ENCODE measurements at places on chromosomes 12 and 14.

DNA sequence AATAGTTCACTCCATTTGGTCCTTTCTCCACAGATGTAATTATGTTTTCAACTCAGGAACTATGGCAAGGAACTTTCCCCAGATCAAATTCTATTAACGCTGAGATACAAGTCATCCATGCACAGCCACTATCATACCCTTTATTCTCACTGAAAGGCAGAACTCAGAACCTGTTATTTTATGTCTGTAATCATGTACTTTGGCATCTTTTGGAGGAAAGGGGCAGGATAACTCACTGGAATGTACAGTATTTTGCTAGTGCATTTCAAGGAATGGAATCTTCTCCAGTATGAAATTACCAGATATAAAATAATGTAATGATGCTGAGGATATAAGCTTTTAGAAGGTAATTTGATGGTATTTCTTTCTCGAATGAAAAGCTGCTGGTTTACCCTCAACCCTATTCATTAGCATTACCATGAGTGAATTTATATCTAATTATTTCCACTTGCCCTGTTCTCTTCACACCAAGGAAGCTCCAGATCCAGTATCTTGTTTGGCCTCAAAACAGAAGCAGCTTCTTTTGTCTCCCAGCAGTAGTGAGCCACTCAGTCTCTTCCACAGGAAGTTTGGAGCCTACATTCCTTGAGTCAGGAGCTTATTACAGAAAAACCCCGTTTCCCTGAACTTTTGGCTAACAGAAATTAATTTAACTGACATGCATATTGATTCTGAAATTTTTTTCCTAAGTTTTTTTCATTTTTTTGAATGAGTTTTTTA is 10.0 kb upstream of the AMHR2 start:
- peaks cover 9% of the 10 kb centered on the region for H3K4me1 ChIP-seq
- DNase-seq = no peak
- peaks cover 28% of the 10 kb centered on the region for H3K36me3 ChIP-seq
- no peak overlapping the region for H3K27ac ChIP-seq

DNA sequence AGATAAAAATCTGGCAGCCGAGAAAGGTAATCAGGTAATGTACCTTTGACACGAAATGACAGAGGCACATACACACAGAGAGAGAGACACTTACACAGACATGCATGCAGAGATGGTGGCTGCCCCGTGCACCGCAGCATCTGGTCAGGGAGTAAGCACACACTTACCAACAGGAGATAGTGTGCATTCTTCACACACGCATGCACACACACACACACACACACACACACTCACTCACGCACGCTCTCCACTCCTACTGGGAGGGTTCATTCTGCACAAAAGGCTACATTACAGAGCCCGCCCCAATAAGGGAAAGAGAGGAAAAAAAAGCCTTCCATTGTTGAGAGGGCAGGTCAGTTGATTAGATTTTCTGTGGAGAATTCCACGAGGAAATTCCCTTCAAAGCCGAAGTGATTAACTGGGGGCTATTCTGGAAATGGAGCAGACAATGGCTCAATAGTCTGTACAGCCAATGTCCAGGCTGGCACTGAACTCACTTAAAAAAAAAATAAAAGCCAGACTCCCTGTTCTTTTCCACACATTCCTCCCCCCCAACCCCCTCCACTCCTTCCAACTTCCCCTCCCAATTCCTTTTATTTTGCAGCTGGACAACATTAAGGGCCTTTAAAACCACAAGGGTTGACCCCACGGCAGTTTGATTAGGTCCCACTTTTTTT is 1.4 kb upstream of the SOX5 start:
- H3K4me3 ChIP-seq = peak overlapping the region; percentile 51
- H3K27ac ChIP-seq = peak overlapping the region; percentile 9
- peak; percentile 21 for DNase-seq
- H3K4me1 ChIP-seq = peaks cover 9% of the 10 kb centered on the region

DNA sequence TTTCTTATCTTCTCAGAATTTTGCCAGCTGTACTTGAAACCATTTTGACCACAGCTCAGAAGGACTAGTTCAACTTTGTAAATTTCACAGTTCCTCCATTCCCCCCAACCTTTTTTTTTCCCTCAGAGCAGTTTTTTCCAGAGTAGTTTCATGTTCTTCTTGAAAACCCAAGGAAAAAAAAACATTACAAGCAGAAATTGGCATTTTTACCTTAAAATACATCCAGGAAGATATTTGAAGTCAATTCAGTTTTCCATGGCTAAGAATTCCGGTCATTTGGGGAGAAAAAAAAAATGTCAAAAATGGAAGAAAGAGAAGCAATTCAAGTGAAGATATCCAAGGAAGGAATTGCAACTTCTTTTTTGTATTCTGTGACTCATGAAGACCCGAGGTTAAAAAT is 39.5 kb downstream of the SYNE2 start:
- H3K4me3 ChIP-seq = no peak overlapping the region
- H3K36me3 ChIP-seq = no peaks in the 10 kb centered on the region
- H3K27ac ChIP-seq = no peak overlapping the region
- peaks cover 24% of the 10 kb centered on the region for H3K4me1 ChIP-seq

- DNase-seq = no peak
- no peaks in the 10 kb centered on the region for H3K36me3 ChIP-seq
- H3K27me3 ChIP-seq = no peaks in the 10 kb centered on the region
These were observed 42.9 kb upstream of the EEA1 start for GRCh38 chr12:92971859-92972524.

DNA sequence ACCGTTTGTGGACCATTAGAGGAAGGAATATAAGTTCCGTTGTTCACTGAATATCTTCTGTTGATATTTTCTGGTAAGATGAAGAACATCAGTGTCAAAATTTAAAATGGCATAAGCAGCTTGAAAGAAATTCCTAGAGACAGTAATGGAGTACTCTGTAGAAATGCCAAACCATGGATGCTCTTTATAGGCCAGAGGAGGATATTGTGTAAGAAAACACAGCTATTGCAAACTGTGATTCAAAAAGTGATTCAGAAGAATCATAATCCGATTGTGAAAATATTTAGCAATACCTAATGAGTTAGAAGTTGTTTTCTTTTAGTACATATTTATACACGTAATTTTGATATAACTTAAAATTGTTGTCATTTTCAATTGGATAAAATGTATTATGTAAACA is 102.8 kb downstream of the SLC16A7 start:
- H3K27me3 ChIP-seq = no peaks in the 10 kb centered on the region
- no peak overlapping the region for H3K4me3 ChIP-seq
- DNase-seq = no peak
- H3K36me3 ChIP-seq = no peaks in the 10 kb centered on the region

DNA sequence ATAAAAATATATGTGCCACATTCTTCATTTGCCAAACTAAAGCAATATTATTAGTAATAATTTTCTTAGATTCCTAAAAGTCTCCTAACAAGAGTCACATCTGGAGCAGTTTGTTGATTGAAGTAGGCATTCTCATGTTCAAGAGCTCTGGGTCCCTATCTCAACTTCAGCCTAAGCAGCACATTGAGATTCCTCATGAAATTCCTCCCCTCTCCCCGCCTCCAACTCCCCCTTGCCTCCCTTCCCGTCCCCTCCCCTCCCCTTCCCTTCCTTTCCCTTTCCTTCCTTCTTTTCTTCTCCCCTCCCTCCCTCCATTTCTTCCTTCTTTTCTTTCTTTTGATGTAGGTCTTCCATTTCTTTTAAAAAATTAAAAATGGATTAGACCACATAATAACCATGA is 48.7 kb upstream of the NAV3 start:
- H3K4me1 ChIP-seq = no peaks in the 10 kb centered on the region
- no peak for DNase-seq
- no peaks in the 10 kb centered on the region for H3K27me3 ChIP-seq

DNA sequence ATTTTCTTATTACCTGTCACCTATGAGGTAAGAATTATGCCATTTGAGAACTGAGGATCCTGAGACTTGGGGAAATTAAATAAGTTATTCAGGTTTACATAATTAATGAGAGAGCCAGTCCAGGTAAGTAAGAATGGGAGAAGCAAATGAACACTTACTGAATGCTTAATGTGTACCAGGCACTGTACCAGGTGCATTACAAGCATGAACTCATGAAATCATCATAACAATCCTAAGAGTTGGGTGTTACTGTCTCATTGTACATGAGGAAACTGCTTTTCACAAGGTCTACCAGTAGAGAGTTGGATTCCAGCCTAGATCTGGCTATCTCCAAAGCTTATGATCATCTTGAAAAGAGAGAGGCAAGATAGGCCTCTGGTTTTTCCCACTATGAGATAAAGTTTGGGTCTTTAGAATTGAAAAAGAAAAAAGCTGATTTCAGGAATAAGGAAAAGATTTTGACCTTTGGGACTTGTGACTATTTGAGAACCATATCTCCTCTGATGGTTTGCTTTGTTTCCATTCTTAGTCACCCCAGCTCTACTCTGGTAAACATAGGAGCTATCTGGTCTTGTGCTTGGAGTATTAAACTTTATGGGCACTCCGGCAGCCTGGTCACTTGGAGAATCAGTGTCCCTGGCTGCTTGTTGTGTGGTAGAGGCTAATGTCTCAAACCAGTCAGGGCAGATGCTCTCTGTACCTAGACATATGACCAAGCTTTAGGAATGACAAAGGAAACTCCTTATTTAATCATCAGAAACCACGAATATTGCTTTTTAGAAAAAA is 48.0 kb downstream of the PTHLH start:
- no peaks in the 10 kb centered on the region for H3K4me1 ChIP-seq
- no peaks in the 10 kb centered on the region for H3K27me3 ChIP-seq
- H3K36me3 ChIP-seq = no peaks in the 10 kb centered on the region

DNA sequence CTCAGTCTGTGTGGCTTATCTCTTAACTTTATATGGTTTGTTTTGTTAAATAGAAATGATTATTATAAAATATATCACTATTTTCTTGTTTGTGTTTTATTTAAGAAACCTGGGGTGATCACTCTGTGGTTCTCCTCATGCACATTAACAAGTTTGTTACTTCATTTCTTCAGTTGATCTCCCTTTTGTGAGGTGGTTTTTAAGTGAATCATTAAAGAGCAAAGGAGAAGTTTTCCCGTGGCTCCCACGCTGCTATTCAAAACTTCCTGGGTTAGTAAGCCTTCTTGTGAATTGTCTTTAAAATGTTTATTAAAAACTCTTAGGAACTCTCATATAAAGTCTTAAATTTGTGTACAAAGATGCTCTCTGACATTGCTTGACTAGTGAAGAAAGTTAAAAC is 11.8 kb downstream of the ADIPOR2 start:
- no peak overlapping the region for H3K27ac ChIP-seq
- H3K4me1 ChIP-seq = no peaks in the 10 kb centered on the region
- H3K27me3 ChIP-seq = no peaks in the 10 kb centered on the region
- no peak for DNase-seq
- H3K4me3 ChIP-seq = no peak overlapping the region

- H3K36me3 ChIP-seq = no peaks in the 10 kb centered on the region
- DNase-seq = no peak
- no peak overlapping the region for H3K27ac ChIP-seq
- H3K27me3 ChIP-seq = no peaks in the 10 kb centered on the region
- H3K4me1 ChIP-seq = no peaks in the 10 kb centered on the region
These were observed 57.4 kb downstream of the APOBEC1 start for GRCh38 chr12:7608184-7608911.

DNA sequence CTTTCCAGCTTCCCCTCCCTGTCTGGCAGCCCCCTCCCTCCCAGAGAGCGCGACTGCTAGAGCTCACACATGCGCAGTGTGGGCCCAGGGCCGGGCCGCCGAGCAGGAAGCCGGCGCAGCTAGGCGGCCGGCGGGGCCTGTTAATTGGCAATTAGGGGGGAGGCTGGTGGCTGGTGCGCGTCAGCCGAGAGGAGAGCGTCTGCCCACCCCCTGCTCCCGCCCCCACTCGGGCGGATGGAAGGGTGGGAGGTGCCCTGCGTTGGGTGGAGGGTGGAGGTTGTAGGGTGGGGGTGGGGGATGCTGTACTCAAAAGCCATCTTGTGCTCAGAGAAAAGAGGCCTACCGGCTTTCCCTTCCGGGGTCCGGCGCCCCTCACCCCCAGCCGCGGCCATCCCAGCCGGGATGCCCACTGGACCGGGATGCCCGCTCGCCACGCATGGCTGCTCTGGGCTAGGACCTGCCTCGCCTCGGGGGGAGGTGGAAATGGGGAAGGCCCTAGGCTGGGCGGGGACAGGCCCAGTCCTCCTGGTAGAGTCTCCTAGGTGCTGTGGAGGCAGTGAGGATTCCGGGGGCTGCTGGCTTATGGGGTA is 9.2 kb downstream of the HOXC8 start:
- DNase-seq = peak; percentile 34
- H3K36me3 ChIP-seq = no peaks in the 10 kb centered on the region
- H3K4me1 ChIP-seq = peaks cover 19% of the 10 kb centered on the region
- H3K27ac ChIP-seq = no peak overlapping the region

DNA sequence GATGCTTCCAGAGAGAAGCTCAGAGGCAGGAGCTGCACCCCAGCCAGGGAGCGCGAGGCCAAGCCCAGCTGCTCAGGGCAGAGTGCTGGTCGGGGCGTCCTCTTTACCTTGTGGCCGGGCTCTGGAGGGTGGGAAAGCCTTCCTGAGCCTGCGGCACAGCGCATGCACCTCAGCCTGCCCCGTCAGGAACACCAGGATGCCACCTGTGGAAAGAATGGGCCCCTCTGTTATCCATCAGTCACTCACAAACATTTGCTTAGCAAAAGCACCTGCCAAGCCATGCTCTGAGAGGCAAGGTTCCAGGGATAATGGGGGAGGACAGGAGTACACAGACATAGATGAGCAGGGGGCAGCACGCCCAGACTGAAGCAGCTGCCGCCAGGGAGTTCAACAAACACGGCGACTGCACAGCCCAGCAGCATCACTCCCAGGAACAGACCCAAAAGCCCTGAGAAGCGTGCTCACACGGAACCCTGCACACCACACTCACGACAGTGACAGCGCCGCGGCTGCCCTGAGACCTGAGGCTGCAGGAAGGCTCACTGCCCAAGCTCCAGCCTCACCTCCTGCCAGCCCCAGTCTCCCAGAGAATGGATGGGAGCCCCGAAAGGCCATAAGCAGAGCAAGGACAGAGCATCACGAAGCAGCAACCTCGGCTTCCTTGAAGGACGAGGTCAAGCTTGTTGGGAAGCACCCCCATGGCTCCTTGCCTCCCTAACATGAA is 21.8 kb downstream of the DHX37 start:
- H3K4me1 ChIP-seq = no peaks in the 10 kb centered on the region
- H3K27me3 ChIP-seq = no peaks in the 10 kb centered on the region
- no peak for DNase-seq

- no peaks in the 10 kb centered on the region for H3K36me3 ChIP-seq
- no peaks in the 10 kb centered on the region for H3K27me3 ChIP-seq
- H3K27ac ChIP-seq = peak overlapping the region; percentile 12
- H3K4me1 ChIP-seq = peaks cover 3% of the 10 kb centered on the region
- H3K4me3 ChIP-seq = no peak overlapping the region
These were observed 37.9 kb upstream of the NCOR2 start for GRCh38 chr12:124605150-124605882.

- H3K4me1 ChIP-seq = no peaks in the 10 kb centered on the region
- no peak for DNase-seq
- H3K36me3 ChIP-seq = no peaks in the 10 kb centered on the region
These were observed 27.3 kb downstream of the FRS2 start for GRCh38 chr12:69497308-69498026.
